NCI-H1092 treated with DMSO at 0.1 percent for 48 hours (cell line): ENCODE measurements at places on chromosomes 5 and 9.

GRCh38 chr5:33556330-33557328 lies 115.9 kb downstream of the TARS1 start:
- DNase-seq = no peak

DNA sequence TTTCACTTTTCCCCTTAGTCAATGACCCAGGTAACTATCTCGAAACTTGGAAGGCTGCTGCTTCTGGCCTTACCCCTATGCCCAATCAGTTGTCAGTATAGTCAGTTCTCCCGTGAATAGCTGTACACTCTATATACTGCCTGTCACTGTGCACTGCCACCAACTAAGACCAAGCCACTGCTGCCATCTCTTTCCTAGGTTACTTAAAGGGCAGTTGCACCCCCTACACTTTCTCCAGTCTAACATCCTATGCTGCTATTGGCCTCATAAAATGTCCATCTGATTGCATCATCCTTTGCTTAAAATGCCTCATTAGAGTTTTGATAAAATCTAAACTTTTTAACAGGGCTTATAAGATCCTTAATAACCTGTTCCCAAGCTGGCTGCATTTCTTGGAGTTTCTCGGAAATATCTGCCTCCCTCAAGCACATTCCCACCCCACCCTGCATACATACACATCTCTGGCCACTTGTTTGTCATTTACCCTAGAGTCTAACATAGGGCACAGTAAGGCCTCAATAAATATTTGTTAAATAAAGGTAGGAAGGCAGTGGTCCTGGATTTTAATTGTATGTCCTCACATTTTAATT lies 32.8 kb upstream of the TNFAIP8 start:
- DNase-seq = no peak

GRCh38 chr9:76232861-76233489 lies 161.3 kb downstream of the RFK start:
- DNase-seq = no peak

GRCh38 chr9:113668061-113668460 lies 204.5 kb downstream of the RGS3 start:
- DNase-seq = no peak

DNA sequence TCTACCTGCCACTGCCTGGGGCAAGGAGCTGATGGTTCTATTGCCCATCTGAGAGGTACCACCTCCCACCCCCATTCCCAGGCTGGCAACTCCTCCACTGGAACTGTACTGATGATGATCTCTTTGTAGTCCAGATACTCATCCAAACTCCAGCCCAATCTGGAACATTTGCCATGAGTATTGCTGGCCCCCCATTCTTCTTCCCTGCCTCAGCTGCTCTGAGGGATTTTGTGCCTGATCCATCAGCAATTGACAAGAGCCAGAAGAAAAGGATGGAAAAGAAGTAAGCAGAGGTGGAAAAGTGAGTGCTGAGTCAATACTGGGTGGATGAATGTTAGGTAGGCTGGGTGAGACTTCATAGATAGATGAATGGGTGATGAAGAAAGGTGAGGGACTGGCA lies 101.2 kb downstream of the NMUR2 start:
- DNase-seq = no peak

DNA sequence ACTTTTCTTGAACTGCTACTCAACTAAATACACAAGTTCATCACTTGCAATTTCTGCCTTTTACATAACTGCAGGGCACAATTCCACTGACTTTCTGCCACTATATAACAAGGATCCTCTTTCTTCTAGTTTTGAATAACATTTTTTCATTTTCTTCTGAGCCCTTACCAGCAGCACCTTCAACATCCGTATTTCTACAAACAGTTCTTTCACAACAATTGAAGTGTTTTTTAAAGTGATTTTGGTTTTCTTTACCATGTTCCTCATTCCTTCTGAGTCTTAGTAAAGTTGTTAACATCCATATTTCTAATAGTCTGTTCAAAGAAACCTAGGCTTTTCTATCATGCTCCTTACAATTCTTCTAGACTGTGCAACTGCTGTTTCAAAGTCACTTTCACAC lies 127.2 kb upstream of the PITX1 start:
- no peak for DNase-seq
